Stimulated activated CD8-positive, alpha-beta memory T cell treated with anti-CD3 and anti-CD28 coated beads, Interleukin-4, amount 100 ng/mL, for 48 hours (primary cell): ENCODE measurements at places on chromosomes 4 and X.

DNA sequence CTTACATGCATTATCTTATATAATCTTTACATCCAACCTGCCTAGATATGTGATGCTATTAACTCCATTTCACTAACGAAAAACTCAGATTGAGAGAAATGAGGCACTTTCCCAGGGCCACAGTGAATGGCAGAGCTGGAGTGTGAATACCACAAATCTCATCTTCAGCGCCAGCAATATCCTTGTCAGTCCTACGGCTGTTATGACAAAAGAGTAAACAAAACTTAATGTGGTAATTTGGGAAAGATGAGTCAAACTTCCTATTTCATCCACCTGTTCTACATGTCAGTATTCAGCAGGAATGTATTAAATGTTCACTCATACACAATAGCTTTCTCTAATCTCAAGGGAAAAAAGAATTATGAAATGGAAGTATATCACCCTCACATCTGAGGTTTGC, 56.9 kb downstream of the FAT1 start:
- no peak for DNase-seq

DNA sequence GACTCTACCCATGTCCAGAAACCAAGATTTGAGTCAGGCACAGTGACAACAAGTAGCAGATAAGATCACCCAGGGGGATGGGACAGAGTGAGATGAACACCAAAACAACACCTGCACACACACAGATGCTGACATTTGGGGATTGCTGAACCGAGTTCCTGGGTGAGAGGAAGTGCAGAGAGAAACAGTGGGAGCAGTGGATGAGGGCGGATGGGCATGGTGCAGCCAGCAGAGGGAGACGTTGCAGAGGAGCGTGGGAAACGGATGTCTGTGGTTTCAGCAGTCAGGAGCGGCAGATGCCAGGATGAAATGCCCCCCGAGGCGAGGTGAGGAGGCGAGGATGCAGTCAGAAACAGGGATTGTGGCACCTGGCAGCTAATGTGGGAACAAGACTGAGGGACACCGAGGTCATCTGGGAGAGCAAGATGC, 78.6 kb upstream of the STS start:
- DNase-seq: peak; percentile 31

GRCh38 chrX:105263171-105263570, 42.7 kb upstream of the TEX13A start:
- DNase-seq: no peak

DNA sequence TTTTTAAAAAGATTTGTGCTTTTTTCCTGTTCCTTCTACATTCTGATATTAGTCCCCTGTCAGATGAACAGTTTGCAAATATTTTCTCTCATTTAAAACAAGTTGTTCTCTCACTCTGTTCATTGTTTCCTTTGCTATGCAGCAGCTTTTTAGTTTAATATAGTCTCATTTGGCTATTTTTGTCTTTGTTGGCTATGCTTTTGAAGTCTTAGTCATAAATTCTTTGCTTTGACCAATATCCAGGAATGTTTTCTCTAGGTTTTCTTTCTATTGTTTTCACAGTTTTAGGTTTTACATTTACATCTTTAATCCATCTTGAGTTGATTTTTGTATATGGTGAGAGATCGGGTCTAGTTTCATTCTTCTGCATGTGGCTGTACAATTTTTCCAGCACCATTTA, 136.8 kb downstream of the TET2 start:
- DNase-seq: no peak

- DNase-seq: no peak
These were observed 110.6 kb upstream of the PPARGC1A start for GRCh38 chr4:24000470-24000831.

DNA sequence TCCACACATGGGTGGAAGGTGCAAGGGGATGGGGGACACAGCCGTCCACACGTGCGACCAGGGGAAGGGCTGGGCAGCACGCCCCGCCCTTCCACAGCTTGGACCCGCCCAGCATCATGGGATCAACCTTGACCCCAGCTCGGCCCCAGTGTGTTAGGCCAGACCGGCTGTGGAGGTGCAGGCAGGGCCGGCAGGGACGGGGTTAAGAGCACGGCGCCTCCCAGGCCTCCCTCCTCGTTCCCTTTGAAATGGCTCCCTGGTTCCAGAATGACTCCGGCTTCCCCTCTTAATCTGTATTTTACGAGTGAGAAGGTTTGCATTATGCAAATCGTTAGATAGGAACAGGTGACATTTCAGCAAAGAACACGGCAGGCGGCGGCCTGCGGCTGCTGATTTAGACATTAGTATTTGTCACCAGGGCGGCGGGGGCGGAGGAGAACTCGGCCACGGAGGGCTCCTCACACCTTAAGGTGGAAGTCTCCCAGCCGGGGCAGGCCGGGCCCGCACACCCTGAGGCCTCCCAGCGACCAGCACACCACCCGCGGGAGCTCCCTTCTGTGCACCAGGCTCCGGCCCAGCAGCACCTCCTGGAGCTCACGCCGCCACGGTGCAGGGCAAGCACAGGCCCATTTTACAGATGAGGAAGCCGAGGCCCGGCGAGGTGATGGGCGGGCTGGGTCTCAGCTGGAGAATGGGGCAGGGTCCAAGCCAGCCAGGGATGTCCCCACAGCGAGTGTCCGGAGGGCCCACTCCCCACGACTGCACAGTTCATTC, 116.1 kb downstream of the FAM53A start:
- no peak for DNase-seq

DNA sequence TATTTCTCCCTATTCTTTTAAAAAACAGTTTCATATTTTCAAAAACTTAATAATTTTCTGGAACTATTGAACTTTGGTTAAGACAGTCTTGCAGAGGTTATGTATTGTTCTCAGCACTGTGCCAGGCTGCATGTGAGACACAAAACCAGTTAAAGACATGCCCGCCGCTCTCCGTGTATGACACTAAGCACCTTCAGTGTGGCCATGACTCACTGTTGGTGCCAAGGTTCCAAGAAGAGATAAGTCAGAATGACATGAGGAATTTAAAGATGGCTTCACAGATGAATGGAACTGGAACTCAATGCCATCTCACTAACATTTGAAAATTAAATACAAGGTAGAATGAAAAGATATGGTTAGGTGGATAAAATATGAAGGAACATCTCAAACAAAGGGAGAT, 525.5 kb upstream of the ZFP42 start:
- DNase-seq: no peak

DNA sequence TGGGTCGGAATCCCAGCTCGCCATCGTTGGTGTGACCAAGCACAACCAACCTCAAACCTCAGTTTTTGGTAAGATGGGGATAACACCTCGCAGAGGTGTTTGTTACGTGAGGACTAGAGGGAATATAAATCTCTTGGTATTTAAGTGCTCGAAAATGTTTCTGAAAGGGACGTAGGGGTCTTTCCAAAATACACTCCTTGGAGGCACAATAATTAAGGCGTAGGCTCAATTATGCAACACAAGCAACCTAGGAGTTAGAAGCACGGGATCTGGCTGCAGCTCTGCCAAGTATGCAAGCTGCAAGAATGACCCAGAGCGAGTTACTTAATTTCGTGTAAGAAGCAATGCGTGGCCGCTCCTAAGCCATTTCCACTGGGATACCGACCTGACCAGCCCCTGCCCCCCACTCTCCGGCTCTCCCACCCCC, 552 bp downstream of the ADH5 start:
- DNase-seq: peak; percentile 37

DNA sequence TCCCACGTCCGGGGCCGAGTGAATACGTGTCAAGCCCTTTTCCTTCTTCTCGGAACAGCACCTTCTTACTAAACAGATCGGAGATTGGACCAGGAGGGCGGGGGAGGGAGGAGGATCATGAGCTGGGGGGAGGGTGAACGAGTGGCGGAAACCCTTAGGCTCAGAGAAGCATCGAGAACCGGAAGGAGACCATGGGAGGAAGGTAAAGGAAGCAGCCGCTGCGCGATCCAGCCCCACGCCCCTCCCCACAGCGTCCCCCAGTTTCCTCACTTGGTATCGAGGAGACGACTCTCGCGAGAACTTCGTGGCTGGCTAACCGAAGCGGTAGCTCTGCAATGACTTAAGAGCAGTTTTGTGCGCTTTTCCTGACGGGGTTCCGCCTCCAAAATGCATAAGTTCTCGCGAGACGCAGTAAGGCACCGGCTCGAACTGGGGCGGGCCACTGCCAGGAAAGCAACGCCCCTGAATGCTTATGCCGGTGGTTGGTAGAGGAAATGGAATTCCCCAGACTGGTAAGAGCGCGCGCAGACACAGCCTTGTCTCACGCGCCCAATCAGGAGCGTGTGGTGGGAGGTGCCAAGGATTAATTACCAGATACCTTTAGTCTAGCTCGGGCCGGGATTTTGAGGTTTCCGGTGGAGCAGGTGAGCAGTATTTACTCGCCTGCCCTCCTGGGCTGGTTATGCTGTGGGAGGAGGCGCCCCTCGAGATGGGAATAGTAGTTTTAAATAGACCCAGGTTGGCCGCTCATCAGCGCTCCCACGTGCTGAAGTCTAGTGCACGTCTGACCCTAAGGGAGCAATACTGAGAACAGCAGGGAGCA, 534 bp upstream of the UBE2D3 start:
- peak; percentile 98 for DNase-seq

GRCh38 chr4:159024266-159024665, 78.6 kb upstream of the RAPGEF2 start:
- no peak for DNase-seq

- no peak for DNase-seq
These were observed 26.7 kb downstream of the GAB1 start for GRCh38 chr4:143363332-143363731.

GRCh38 chr4:184653650-184654049, 4.1 kb downstream of the PRIMPOL start:
- DNase-seq: no peak

- DNase-seq: no peak
These were observed 96.3 kb downstream of the PLAC1 start for GRCh38 chrX:134562002-134562401.

DNA sequence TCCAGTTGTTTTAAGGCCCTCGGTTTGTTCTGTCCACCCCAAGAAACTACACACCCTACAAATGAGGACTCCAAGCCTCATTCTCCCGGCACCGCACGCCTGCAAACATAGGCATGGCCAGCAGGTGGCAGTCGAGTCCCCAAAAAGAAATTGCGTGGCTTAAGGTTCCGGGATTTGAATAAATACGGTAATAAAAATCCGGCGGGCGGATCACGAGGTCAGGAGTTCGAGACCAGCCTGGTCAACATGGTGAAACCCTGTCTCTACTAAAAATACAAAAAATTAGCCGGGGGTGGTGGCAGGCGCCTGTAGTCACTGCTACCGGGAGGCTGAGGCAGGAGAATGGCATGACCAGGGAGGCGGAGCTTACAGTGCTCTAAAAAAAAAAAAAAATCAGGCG, 21.8 kb upstream of the CSF2RA start:
- peak; percentile 96 for DNase-seq

- DNase-seq: no peak
These were observed 169.3 kb downstream of the CHIC2 start for GRCh38 chr4:53895137-53895536.

- peak; percentile 22 for DNase-seq
These were observed 7.6 kb downstream of the ANOS1 start for GRCh38 chrX:8724300-8724699.
